ENCODE measurements at places on chromosomes 11 and 22. TPM values are rescaled to one million over a fixed set of nuclear protein-coding genes. Genes with fewer than 3 reads are reported as not detected.

BAIAP2L2 gene
- 7.4 TPM for total RNA-seq

C11orf86 gene
- total RNA-seq: 44.1 TPM

APOBEC3G gene
- total RNA-seq: not detected

TH gene
- total RNA-seq: not detected
